ENCODE measurements at places on chromosomes 1 and 21. TPM values are rescaled to one million over a fixed set of nuclear protein-coding genes. Genes with fewer than 3 reads are reported as not detected.

CIART gene
- 10.6 TPM for total RNA-seq

CTTNBP2NL gene
- 59.4 TPM for total RNA-seq

SYPL2 gene
- 3.1 TPM for total RNA-seq

LCE2B gene
- not detected for total RNA-seq

KRTAP6-3 gene
- total RNA-seq, result not detected

RPE65 gene
- total RNA-seq, result not detected

FAM229A gene
- 9.3 TPM for total RNA-seq

LCE1F gene
- not detected for total RNA-seq

DNA sequence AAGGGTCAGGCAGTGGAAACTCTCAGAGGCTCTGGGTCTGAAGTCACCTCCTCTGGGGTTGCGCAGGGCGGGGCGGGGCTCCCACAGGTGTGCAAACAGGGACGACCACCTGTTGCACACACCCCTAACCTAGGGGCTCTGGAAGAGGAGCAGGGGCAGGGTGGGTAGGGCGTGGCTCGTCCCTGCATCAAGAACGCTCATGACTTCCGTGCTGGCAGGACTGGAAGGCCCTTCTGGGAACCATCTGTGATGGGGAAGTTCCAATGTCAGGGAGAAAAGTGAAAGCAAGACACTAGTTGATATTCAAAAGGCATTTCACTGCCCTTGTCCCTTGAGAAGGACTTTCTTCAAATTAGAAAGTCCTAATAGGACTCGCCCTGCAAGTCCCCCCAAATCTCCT lies 22.1 kb upstream of the CLSTN1 start:
- H3K27me3 ChIP-seq, result no peaks in the 10 kb centered on the region
- H3K36me3 ChIP-seq, result peaks cover 6% of the 10 kb centered on the region
- H3K27ac ChIP-seq, result no peak overlapping the region
- H3K4me3 ChIP-seq, result no peak overlapping the region
- no peaks in the 10 kb centered on the region for H3K4me1 ChIP-seq

GRCh38 chr1:227136210-227136820 lies 182.0 kb downstream of the CDC42BPA start:
- no peak for DNase-seq
- H3K27ac ChIP-seq, result no peak overlapping the region
- no peaks in the 10 kb centered on the region for H3K4me1 ChIP-seq
- H3K36me3 ChIP-seq, result peaks cover 4% of the 10 kb centered on the region

- DNase-seq, result no peak
- no peak overlapping the region for H3K27ac ChIP-seq
- no peak overlapping the region for H3K4me3 ChIP-seq
- no peaks in the 10 kb centered on the region for H3K36me3 ChIP-seq
These were observed 31.5 kb downstream of the FAM163A start for GRCh38 chr1:179774566-179774965.

DNA sequence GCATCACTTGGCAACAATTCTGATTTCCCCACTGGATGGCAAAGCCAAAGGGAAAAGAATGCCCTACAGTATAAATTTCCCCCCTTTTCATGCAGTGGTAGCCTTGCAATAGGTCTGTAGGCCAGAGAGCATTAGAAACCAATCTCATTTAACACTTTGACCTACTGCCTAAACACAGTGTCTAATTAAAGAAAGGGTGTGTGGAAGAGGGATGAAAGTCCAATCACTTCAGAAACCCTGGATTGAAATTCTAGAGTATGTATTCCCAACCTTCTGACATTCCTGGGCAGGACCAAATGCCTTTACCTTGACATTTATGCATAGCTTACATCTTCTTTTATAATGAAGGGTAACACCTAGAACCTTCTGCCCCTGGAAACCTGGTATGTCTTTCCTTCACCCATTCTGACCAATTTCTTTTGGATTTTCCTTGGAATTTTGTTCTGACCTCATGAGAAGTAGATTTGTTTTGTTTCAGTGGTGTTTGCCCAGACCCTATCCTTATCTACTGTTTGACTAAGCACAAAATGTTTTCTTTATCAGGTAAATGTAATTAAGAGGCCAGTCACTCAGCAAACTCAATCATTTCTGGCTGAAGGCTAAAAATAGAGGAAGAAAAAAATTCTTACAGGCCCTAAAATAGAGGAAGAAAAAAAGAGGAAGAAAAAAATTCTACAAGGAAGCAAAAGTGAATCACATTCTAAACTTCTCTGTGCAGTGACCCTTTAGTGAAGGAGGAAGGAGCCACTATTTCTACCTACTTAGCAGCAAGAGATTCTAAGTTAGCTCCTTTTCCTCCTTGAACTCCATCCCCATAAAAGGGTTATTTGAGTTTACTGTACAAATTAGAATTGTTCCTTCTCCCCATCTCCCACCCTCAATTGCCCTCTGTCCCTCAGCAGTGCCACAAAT lies 129.5 kb upstream of the DSCAM start:
- no peak for DNase-seq
- H3K4me3 ChIP-seq, result no peak overlapping the region
- no peaks in the 10 kb centered on the region for H3K27me3 ChIP-seq
- H3K27ac ChIP-seq, result no peak overlapping the region
- no peaks in the 10 kb centered on the region for H3K4me1 ChIP-seq

GRCh38 chr1:94797291-94797690 lies 22.9 kb upstream of the SLC44A3 start:
- DNase-seq, result no peak
- no peaks in the 10 kb centered on the region for H3K36me3 ChIP-seq
- no peaks in the 10 kb centered on the region for H3K27me3 ChIP-seq
- no peak overlapping the region for H3K4me3 ChIP-seq
- peaks cover 37% of the 10 kb centered on the region for H3K4me1 ChIP-seq

- no peaks in the 10 kb centered on the region for H3K27me3 ChIP-seq
- no peak overlapping the region for H3K27ac ChIP-seq
- H3K4me3 ChIP-seq, result no peak overlapping the region
- DNase-seq, result no peak
- no peaks in the 10 kb centered on the region for H3K4me1 ChIP-seq
- H3K36me3 ChIP-seq, result no peaks in the 10 kb centered on the region
These were observed 662.3 kb upstream of the CAMK1G start for GRCh38 chr1:208921259-208921658.

DNA sequence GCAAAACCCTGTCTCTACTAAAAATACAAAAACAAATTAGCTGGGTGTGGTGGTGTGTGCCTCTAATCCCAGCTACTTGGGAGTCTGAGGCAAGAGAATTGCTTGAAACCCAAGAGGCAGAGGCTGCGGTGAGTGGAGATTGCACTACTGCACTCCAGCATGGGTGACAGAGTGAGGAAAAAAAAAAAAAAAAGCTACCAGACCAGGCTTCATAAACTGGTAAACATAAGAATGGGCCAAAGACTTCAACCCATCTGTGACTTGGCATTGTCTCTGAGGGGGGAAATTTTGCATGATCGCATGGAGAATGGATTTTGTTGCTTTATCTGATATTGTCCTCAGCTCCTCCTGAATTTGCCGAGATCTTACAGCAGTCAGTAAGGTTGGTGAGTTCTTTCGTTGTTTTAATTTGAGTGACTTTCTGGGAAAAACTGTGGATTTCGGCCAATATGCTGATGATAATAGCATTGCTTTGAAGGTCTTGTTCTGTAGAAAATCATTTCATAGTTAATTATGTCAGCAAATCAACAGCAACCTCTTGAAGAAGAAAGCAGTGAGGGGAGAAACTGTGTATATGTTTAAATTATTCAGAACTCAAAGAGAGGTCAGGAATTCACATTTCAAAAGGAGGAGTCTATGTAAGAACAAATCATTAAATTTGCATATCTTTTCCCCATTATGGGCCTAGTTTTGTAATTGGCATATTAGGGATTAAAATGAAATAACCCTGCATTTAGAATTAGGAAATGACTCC lies 13.1 kb downstream of the FGGY start:
- no peak overlapping the region for H3K27ac ChIP-seq
- no peak for DNase-seq
- no peaks in the 10 kb centered on the region for H3K4me1 ChIP-seq
- H3K4me3 ChIP-seq, result no peak overlapping the region
- no peaks in the 10 kb centered on the region for H3K36me3 ChIP-seq

GRCh38 chr1:44481701-44482100 lies 76.6 kb downstream of the RNF220 start:
- H3K27ac ChIP-seq, result no peak overlapping the region
- peaks cover 14% of the 10 kb centered on the region for H3K4me1 ChIP-seq
- no peak overlapping the region for H3K4me3 ChIP-seq
- H3K36me3 ChIP-seq, result no peaks in the 10 kb centered on the region
- no peak for DNase-seq

DNA sequence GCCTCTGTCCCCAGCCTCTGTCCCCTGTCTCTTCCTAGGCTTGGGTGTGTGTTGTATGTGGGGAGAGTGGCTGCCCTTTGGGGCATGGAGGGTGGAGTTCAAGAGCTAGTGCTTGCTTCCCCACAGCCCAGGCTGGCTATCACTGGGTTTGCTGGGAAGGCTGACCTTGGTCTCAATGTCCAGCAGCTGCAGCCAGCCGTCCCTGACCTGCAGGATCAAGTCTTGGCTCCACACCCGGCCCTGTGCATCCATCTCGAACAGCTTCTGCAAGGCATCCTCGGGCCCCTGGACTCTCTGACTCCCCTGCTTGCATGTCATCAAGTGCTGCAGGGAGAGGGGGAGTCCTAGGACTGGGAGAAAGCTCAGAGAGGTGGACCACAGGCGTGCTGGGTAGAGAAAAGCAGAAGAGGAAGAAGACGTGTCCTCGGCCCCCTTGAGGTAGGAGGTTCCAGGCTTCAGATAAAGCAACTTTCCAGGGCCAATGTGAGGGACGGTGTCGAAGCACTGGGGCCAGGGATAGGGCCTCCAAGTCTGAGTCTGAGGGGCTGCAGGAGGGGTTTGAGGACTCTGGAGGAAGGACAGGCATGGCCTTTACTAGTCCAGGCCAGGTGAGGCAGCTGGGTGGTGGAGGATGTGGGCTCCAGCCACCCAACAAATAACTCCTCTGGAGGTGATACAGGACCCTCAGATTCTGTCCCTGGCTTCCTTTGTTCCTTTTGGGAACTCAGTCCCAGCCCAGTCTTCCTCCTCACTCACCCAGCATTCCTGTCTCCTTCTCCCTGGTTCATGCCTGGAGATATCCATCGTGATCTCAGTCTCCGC lies 4.0 kb downstream of the EPS8L3 start:
- DNase-seq, result peak; percentile 57
- H3K4me3 ChIP-seq, result no peak overlapping the region
- H3K27ac ChIP-seq, result no peak overlapping the region
- no peaks in the 10 kb centered on the region for H3K36me3 ChIP-seq
- no peaks in the 10 kb centered on the region for H3K27me3 ChIP-seq
- peaks cover 8% of the 10 kb centered on the region for H3K4me1 ChIP-seq

GRCh38 chr1:232432313-232432712 lies 197.6 kb downstream of the SIPA1L2 start:
- no peaks in the 10 kb centered on the region for H3K4me1 ChIP-seq
- DNase-seq, result no peak
- H3K4me3 ChIP-seq, result no peak overlapping the region
- no peaks in the 10 kb centered on the region for H3K27me3 ChIP-seq
- no peak overlapping the region for H3K27ac ChIP-seq

DNA sequence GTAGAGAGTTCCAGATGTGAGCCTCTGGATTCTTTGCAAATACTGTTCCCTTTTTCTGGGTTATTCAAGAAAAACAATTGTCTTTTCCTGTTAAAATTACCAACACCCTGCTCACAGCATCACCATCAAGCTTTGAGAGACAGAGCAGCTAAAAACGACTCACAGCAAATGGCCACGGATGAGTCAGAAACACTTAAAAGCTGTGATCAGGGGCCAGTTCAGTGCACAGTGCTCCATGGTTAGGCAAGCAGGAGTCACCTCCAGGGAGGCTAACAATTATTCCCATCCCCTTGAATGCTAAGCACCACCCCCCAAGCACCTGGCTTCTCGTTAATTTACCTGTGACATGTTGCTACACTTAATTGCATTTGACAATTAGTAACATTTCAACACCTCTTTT lies 128.4 kb upstream of the CAMK1G start:
- H3K4me1 ChIP-seq, result peaks cover 7% of the 10 kb centered on the region
- no peak for DNase-seq
- no peak overlapping the region for H3K4me3 ChIP-seq
- no peak overlapping the region for H3K27ac ChIP-seq
- H3K36me3 ChIP-seq, result no peaks in the 10 kb centered on the region

DNA sequence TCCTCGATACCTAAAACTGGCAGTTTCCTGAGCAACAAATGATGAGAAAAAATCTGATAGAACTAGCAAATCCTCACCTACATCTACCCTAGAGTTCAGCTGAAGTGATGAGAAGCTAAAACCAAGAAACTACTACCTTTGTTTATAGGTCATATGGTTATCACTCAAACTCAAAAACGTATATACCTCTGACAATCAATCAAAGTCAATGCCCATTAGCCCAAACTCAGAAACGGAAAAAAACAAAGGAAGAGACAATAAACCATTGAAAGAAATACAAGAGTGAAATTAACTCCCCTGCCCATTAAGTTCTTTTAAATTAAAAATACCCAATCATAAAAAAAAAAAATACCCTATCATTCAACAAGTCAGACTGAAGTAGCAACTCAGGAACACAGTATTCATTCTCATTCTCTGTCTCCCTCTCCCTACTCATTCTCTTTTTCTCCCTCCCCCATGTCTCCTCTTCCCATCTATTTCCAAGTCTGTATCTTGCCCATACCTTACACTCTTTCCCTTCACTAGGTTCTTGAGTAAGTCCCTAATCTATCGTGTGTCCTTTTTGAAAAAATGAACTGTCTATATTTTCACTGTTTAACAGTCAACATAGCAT lies 6.8 kb downstream of the CDC42BPA start:
- H3K27ac ChIP-seq, result no peak overlapping the region
- H3K4me1 ChIP-seq, result no peaks in the 10 kb centered on the region
- H3K36me3 ChIP-seq, result no peaks in the 10 kb centered on the region
- no peak for DNase-seq
- H3K4me3 ChIP-seq, result no peak overlapping the region
- no peaks in the 10 kb centered on the region for H3K27me3 ChIP-seq

- H3K4me1 ChIP-seq, result peaks cover 47% of the 10 kb centered on the region
- no peaks in the 10 kb centered on the region for H3K27me3 ChIP-seq
- no peaks in the 10 kb centered on the region for H3K36me3 ChIP-seq
- no peak for DNase-seq
- peak overlapping the region; percentile 21 for H3K27ac ChIP-seq
These were observed 68.4 kb downstream of the LUZP1 start for GRCh38 chr1:23100074-23100748.

DNA sequence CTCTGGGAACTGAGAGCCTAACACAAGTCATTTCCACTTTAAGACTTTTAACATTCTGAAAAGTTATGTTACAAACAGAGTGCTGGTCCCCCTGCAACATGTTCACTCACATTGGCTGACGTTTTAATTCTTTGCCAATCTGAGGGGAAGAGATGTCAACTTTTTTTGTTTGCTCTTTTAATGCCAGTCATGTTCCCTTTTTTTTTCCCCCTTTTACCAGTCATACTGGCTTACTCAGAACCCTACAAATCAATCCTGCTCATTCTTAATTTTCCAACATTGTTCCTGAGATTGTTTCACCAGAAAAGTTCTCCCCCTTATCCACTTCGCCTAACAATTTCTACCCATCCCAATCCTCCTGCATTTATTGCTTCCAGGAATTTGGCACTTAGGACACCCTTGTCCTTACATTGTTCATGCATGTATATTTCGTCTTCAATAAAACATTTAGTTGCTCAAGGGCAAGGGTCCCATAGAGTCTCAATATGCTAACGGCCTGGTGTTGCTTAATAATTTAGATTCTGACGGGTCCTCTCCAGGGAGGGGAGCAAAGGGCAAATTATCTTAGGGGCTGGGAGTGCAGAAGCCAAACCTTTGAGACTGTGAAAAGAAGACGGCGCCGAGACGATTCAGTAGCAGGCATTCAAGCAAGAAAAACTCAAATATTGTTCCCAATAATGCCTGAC lies 624 bp upstream of the CR1L start:
- no peak overlapping the region for H3K27ac ChIP-seq
- DNase-seq, result no peak
- no peaks in the 10 kb centered on the region for H3K36me3 ChIP-seq
- H3K4me1 ChIP-seq, result peaks cover 6% of the 10 kb centered on the region
- peaks cover 4% of the 10 kb centered on the region for H3K27me3 ChIP-seq

GRCh38 chr21:15874615-15875014 lies 144.8 kb downstream of the USP25 start:
- H3K4me3 ChIP-seq, result no peak overlapping the region
- no peak for DNase-seq
- H3K27ac ChIP-seq, result no peak overlapping the region
- H3K4me1 ChIP-seq, result no peaks in the 10 kb centered on the region
